ENCODE measurements at places on chromosomes 5 and 9.

- DNase-seq: no peak
These were observed 14.0 kb upstream of the NTNG2 start for GRCh38 chr9:132147839-132148238.

GRCh38 chr9:27377811-27378456 lies 81.0 kb upstream of the EQTN start:
- DNase-seq: no peak

GRCh38 chr5:179909224-179909623 lies 1.5 kb upstream of the TBC1D9B start:
- no peak for DNase-seq

- no peak for DNase-seq
These were observed 2.1 kb upstream of the CAMK2A start for GRCh38 chr5:150291388-150292385.

DNA sequence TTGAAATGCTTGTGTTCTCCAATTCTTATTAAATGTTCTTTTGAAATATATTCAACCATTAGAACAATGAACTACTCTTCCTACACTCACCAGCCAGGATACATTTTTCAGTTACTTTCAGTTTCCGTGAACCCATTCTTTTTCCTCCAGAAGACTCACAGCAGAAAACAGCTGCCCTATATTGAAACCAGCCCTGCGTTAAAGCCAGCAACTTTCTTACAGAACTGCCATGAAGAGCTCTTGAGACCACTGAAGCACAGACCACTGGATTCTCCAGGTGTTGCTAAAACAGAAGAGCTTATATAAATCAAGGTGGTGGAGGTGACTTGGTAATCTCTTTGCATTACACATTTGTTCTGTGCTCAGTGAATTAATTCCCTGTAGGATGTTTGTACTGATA lies 365.9 kb upstream of the C9orf72 start:
- no peak for DNase-seq
